Kidney epithelial cell (primary cell): ENCODE measurements at places on chromosomes 7 and 10. TPM values are rescaled to one million over a fixed set of nuclear protein-coding genes. Genes with fewer than 3 reads are reported as not detected.

The DYDC2 gene
- total RNA-seq = 0.14 and 3.0 TPM in 2 replicates

The CFAP46 gene
- 3.8 and 5.1 TPM in 2 replicates for total RNA-seq

The RNF148 gene
- 0.07 and 0.71 TPM in 2 replicates for total RNA-seq

The ITGA8 gene
- 0.13 and 0.14 TPM in 2 replicates for total RNA-seq

The CPA2 gene
- not detected in 2 replicates for total RNA-seq

The ATG9B gene
- total RNA-seq = 0.55 and 2.1 TPM in 2 replicates
